ENCODE measurements at places on chromosomes 5 and 9. TPM values are rescaled to one million over a fixed set of nuclear protein-coding genes. Genes with fewer than 3 reads are reported as not detected.
A peak's percentile ranks its signal among the peaks of the same experiment; 100 is the strongest.

DNA sequence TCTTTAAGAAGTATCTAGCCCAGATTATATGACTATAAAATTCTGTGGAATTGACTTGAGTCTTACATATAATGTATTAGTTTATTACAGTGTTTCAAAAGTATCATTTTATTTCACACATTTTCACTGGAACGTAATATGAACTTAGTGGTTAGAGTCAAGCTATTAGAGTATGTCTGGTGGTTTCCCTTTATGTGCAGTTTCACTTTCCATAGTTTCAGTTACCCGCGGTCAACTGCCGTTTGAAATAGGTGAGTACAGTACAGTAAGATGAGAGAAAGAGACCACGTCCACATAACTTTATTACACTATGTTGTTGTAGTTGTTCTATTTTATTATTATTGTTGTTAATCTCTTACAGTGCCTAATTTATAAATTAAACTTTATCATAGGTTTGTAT lies 50.5 kb downstream of the COMMD10 start:
- H3K27ac ChIP-seq = peak overlapping the region; percentile 24
- H3K4me1 ChIP-seq = no peaks in the 10 kb centered on the region
- no peak overlapping the region for H3K4me3 ChIP-seq
- peak; percentile 3 for DNase-seq
- H3K36me3 ChIP-seq = no peaks in the 10 kb centered on the region

- no peak overlapping the region for H3K4me3 ChIP-seq
- H3K27ac ChIP-seq = peak overlapping the region; percentile 99
- no peak for DNase-seq
- H3K36me3 ChIP-seq = peaks cover 5% of the 10 kb centered on the region
- peaks cover 26% of the 10 kb centered on the region for H3K4me1 ChIP-seq
These were observed 8.7 kb upstream of the ST6GALNAC6 start for GRCh38 chr9:127907867-127908659.

- H3K4me3 ChIP-seq = no peak overlapping the region
- H3K36me3 ChIP-seq = no peaks in the 10 kb centered on the region
- no peaks in the 10 kb centered on the region for H3K4me1 ChIP-seq
- DNase-seq = no peak
- no peak overlapping the region for H3K27ac ChIP-seq
These were observed 16.0 kb upstream of the JADE2 start for GRCh38 chr5:134509308-134510040.

GRCh38 chr5:131198625-131199024 lies 27.9 kb downstream of the LYRM7 start:
- no peaks in the 10 kb centered on the region for H3K4me1 ChIP-seq
- no peak for DNase-seq
- H3K36me3 ChIP-seq = no peaks in the 10 kb centered on the region

- peaks cover 6% of the 10 kb centered on the region for H3K27me3 ChIP-seq
- no peak overlapping the region for H3K27ac ChIP-seq
- H3K4me1 ChIP-seq = no peaks in the 10 kb centered on the region
- H3K4me3 ChIP-seq = no peak overlapping the region
- no peaks in the 10 kb centered on the region for H3K36me3 ChIP-seq
These were observed 329.4 kb downstream of the ARHGEF28 start for GRCh38 chr5:73955271-73955846.

Gene TRAF1
- total RNA-seq = 170 TPM

Gene RNF183
- not detected for total RNA-seq

Gene PGM5
- total RNA-seq = 0.42 TPM

DNA sequence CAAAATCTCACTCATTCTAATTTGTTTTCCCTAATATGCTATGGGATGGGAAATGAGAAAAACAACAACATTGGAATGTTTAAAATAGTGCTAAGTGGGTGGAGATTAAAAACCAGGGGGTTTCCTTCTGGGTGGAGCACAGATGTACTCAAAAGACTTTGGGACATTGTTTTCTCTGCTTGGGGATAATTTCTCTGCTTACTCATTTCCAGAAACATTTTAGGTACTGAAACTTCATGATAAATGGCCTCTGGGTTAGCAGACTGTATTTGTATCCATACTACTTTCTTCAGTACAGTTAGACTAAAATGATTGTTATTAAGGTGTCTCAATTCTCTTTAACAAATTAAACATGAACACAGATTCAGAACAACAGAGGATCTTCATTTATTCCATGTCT lies 17.4 kb downstream of the ELOVL7 start:
- no peak overlapping the region for H3K27ac ChIP-seq
- no peaks in the 10 kb centered on the region for H3K4me1 ChIP-seq
- DNase-seq = no peak
- H3K27me3 ChIP-seq = no peaks in the 10 kb centered on the region

- H3K4me1 ChIP-seq = peaks cover 15% of the 10 kb centered on the region
- H3K4me3 ChIP-seq = no peak overlapping the region
- H3K27ac ChIP-seq = no peak overlapping the region
- no peaks in the 10 kb centered on the region for H3K27me3 ChIP-seq
- DNase-seq = no peak
- H3K36me3 ChIP-seq = peaks cover 16% of the 10 kb centered on the region
These were observed 6.5 kb downstream of the TCOF1 start for GRCh38 chr5:150364004-150364403.

DNA sequence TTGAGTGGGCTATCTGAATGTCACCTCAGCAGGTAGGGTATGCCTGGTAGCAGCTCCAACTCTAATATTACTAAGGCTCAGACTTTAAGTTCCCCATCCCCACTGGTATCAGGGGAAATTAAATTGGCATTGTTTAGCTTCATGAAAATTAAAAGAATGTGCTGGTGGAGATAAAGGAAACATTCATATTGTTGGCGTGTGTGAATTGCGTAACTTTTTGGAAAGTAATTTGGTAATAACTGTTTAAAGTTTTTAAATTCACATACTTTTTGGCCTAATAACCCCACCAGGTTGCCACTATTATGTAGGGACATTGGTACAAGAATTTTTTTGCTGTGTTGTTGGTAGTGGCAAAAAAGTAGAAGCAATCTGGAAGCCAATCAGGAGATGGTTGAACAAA lies 29.4 kb downstream of the TNPO1 start:
- no peak for DNase-seq
- no peaks in the 10 kb centered on the region for H3K27me3 ChIP-seq
- H3K27ac ChIP-seq = no peak overlapping the region

GRCh38 chr9:19527663-19528062 lies 118.9 kb downstream of the ACER2 start:
- H3K4me1 ChIP-seq = no peaks in the 10 kb centered on the region
- H3K27ac ChIP-seq = no peak overlapping the region
- peaks cover 2% of the 10 kb centered on the region for H3K27me3 ChIP-seq
- DNase-seq = no peak

GRCh38 chr9:35397216-35397698 lies 92.7 kb upstream of the RUSC2 start:
- no peaks in the 10 kb centered on the region for H3K27me3 ChIP-seq
- no peak overlapping the region for H3K27ac ChIP-seq
- no peaks in the 10 kb centered on the region for H3K36me3 ChIP-seq
- no peaks in the 10 kb centered on the region for H3K4me1 ChIP-seq
- H3K4me3 ChIP-seq = no peak overlapping the region
- no peak for DNase-seq

DNA sequence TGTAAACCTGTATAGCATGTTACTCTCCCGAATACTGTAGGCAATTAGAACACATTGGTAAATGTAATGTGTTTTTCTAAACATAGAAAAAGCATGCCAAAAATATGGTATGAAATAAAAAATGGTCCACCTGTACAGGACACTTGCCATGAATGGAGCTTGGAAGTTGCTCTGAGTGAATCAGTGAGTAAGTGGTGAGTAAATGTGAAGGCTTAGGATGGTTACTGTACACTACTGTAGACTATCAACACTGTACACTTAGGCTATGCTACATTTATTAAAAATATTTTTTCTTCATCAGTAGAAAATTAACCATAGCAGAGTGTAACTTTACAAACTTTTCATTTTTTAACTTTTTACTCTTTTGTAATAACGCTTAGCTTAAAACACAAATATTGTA lies 41.9 kb downstream of the INSYN2B start:
- H3K27me3 ChIP-seq = no peaks in the 10 kb centered on the region
- H3K27ac ChIP-seq = no peak overlapping the region
- H3K4me1 ChIP-seq = peaks cover 4% of the 10 kb centered on the region
- H3K4me3 ChIP-seq = no peak overlapping the region
- DNase-seq = no peak

Gene DMGDH
- 1.2 TPM for total RNA-seq

Gene EIF4E1B
- not detected for total RNA-seq

Gene XRCC4
- 4.0 TPM for total RNA-seq

DNA sequence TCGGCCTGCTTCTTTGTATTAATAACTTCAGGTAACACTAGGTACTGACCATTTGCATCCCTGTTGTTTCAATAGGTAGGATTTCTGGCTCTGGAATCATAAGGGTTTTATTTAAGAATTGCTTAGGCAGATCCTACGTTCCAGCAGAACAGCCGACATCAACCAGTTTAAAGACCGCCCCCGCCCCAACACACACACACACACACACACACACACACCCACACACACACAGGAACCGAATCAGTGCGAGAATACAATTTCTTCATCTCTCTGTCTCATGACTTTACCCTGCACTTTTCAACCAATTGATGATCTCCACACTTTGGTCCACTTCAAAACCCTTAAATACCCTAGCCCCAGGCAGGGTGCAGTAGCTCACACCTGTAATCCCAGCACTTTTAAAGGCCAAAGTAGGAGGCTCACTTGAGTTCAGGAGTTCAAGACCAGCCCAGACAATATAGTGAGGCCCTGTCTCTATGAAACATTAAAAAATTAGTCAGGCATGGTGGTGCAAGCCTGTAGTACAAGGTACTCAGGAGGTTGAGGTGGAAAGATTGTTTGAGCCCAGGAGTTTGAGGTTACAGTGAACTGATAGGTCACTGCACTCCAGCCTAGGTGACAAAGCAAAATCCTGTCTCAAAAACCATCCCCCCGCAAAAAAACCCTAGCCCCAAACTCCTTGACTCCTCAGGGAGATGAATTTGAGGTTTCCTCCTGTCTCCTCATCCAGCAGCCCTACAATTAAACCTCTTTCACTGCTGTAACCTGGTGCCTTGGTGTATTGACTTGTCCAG lies 2.7 kb upstream of the MTMR12 start:
- no peak overlapping the region for H3K27ac ChIP-seq
- peaks cover 12% of the 10 kb centered on the region for H3K4me1 ChIP-seq
- H3K36me3 ChIP-seq = no peaks in the 10 kb centered on the region
- no peak for DNase-seq

Gene G3BP1
- 109 TPM for total RNA-seq

Gene TMEM252
- total RNA-seq = not detected

Gene PCDHA5
- total RNA-seq = not detected

Gene NRARP
- total RNA-seq = 2.7 TPM

DNA sequence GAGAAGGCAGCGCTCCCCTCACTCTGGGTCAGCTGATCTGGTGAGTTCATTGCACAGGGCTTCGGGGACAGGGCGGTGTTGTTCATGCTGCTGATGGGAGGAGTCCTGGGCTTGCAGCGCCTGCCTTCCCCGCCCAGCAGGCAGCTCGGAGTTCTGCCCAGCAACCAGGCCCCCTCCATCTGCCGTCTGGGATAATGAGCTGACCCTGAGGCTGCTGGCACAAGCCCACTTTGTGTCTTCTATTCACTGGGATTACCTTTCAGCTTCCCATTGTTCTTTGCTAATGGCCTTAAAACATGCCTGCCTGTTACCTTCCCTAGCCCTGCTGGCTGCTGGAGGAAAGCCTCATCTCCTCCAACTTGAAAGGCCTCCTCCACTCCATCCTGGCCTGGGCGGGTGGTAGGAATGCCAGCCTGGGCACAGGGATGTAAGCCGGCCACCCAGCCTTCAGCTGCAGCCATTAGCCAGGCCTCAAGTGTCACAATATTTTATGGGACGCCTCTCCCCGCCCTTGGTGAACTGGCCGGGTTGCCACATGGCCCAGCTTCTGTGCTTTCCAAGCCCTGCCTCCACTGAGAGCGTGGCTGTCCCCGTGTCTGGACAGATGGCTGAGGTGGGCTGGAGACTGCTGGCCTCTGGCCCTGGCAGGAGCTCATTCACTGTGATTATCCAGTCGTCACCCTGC lies 70.4 kb downstream of the GADD45G start:
- peaks cover 7% of the 10 kb centered on the region for H3K27me3 ChIP-seq
- no peaks in the 10 kb centered on the region for H3K36me3 ChIP-seq
- H3K4me1 ChIP-seq = no peaks in the 10 kb centered on the region
- DNase-seq = no peak
- no peak overlapping the region for H3K4me3 ChIP-seq
- H3K27ac ChIP-seq = no peak overlapping the region

Gene NDUFAF2
- total RNA-seq = 10.8 TPM

GRCh38 chr9:19378164-19378563 lies 1.9 kb downstream of the RPS6 start:
- H3K4me3 ChIP-seq = no peak overlapping the region
- H3K36me3 ChIP-seq = peaks cover 7% of the 10 kb centered on the region
- H3K4me1 ChIP-seq = peaks cover 21% of the 10 kb centered on the region
- DNase-seq = no peak
- no peaks in the 10 kb centered on the region for H3K27me3 ChIP-seq

DNA sequence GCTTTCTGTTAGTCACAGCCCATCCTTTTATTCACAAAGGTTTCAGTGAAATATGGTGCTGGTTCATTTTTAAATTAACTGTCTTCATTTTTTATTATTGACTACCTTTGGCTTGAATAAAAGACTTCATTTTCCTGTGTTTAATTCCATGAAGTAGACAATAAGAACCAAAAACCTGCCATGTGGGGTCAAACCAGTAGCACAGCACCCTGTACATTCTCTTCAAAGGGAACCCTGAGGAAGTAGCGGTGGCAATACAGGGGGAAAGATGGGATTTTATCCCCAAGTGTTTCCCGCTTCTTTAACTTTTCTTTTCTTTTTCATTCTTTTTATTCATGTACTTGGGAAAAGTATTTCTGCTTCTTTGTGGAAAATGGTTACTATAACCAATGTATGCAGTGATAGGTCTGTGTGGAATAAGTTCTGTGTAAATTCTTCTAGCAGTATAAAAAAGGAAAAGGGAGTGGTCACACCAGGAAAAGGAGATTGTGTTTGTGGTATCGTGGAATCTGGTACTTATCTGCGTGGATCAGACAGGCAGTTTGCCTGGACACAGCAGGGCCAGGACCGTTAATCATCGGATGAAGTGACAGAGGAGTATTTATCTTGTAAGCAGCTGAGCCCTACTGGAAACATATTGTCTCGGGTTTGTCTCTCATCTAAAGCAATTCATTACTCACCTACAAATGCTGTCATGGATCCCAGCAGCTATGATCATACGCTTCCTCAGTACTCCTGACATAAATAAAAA lies 94.2 kb downstream of the PPIC start:
- no peak overlapping the region for H3K4me3 ChIP-seq
- no peaks in the 10 kb centered on the region for H3K27me3 ChIP-seq
- DNase-seq = no peak
- H3K4me1 ChIP-seq = no peaks in the 10 kb centered on the region

- H3K36me3 ChIP-seq = no peaks in the 10 kb centered on the region
- no peak overlapping the region for H3K27ac ChIP-seq
- DNase-seq = no peak
- peaks cover 2% of the 10 kb centered on the region for H3K4me1 ChIP-seq
- no peaks in the 10 kb centered on the region for H3K27me3 ChIP-seq
These were observed 49.2 kb upstream of the ERCC6L2 start for GRCh38 chr9:95826183-95826838.

Gene ANKRD18A
- 8.2 TPM for total RNA-seq

DNA sequence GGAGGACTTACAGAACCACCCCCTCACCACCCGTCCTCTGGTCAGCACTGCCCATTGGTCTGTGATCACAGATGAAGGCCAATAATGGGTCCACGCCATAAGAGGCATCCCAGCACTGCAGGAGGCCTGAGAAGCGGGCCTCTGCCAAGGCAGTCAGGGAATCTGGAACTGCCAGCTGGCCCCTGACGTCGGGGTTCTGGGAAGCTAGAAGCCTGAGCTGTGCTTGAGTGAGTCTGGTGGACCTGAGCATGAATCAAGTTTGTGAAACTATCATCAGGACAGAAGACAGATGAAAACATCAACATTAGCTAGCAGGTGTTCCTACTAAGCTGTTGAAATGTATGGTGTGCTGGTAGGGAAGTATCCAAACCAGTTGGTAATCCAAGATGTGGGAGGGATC lies 7.8 kb downstream of the ANGPTL2 start:
- H3K27me3 ChIP-seq = no peaks in the 10 kb centered on the region
- DNase-seq = no peak
- H3K4me3 ChIP-seq = no peak overlapping the region
